ENCODE measurements at places on chromosomes 1 and 21.

DNA sequence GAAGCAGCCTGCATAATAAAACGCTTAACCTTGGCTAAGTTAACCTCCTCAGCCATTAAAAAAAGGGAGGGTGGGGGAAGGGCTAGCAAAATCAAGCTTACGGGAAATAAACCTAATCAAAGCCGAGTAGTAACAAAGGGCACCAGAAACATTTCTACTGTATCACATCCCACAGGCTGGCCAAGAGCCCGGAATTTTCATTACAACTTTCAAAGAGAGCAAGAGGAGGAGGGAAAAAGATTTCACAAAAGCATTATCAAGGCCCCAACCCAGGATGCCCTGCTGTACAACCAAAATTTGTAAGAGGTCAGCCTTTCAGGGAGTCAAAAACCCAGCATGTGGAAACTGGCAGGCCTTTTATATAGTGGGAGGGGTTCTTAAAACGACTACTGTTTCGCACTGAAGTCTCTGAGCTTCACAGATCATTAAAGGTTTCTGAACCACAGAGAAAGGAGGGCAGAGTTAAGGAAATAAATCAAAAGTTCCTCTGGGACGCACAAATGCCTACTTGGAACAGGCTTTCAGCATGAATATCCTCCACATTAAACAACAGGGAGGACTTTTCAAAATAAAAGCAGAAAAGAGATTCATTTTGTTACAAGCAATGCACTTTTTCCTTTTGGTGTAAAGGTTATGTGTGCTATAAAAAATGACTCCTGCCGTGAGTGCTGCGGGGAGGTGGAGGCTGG, 90.4 kb downstream of the SLC45A1 start:
- no peak for DNase-seq

GRCh38 chr1:24640288-24640687, 2.8 kb upstream of the SRRM1 start:
- no peak for DNase-seq

- DNase-seq: peak; percentile 87
Observed at GRCh38 chr21:37365517-37366481, 774 bp upstream of the DYRK1A start.

GRCh38 chr1:101235696-101236515, 913 bp upstream of the S1PR1 start:
- no peak for DNase-seq

- no peak for DNase-seq
Observed at GRCh38 chr21:35652872-35653271, 407.5 kb downstream of the SETD4 start.

- peak; percentile 7 for DNase-seq
Observed at GRCh38 chr21:16608209-16608830, 878.5 kb downstream of the USP25 start.

DNA sequence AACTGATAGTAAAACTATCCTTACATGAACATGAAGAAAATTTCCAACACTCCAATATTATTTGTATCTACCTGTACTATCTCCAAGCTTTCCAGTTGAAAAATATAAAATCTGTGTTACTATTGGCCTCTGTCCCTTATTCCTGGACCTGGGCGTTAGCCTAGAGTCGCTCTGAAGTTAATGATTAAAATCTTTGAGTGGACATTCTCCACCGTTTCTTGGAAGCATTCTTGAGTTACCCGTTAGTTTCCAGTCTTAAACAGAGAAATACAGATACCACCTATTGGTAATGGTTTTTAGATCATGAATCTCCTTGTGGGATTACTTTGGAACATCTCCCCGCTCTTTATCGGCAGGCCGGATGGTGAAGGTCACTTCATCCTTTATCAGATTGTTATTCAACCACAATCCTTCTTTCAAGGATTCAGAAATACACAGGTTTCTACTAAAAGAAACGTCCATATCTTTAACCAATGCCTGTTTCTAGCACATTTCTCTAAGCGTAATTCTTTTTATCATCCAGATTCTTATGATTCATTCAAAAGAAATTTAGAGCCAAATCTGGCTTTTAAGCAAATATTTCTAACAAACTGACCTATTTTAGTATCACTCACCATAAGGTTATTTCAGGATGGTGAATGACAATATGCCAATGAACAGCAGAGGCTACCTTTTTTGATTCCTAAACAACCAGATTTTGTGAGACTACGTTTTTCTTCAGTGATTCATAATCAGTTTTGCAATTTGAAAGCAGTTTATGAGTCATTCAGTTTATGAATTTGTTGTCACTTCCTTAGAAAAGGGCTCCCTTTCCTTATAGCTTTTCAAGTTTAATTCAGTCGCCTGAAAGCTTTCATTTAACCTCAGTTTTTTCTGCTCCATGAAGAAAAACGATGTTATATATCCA, 70.2 kb upstream of the ERRFI1 start:
- DNase-seq: no peak

DNA sequence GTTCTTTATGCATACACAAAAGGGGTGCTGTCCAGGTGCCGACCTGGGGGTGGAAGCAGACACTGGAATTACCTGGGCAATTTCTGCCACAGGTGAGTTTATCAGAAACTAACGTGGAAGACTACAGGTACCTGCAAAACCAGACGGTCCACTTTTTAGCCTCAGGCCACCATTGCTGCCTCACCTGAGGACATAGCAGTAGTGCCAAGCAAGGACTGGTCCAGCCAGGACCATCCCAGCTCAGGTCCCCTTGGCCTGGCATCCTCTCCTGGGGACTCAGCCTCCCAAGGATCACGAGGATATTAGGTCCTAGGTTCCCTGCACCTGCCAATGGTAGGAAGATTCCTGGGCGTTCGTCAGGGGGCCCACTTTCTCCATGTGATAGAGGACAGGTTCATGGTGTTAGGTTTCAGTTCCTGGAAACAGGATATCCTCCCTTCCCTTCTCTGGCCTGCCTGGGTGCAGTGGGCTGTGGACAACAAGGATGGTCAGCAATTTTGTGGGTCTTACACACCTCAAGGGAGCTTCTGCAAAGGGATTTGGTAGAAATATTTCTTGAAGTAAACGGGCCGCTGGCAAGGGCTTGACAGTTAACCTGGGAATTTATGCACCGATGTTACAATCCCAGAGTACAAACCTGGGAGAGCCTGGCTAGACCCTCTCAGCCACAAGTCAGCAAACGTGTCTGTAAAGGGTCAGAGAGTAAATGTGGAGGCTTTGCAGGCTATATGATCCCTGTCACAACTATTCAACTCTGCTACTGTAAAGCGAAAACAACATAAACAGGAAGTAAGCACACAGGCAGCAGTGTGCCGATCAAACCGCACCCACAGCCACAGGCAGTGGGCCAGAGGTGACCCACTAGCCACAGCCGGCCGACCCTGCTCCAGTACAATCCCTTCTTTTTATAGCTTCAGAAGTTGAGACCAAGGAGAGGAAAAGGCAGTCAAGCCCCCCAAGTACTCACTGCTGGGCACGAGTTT, 71.4 kb upstream of the RAB4A start:
- peak; percentile 59 for DNase-seq

- DNase-seq: no peak
Observed at GRCh38 chr21:16169779-16170178, 440.0 kb downstream of the USP25 start.

DNA sequence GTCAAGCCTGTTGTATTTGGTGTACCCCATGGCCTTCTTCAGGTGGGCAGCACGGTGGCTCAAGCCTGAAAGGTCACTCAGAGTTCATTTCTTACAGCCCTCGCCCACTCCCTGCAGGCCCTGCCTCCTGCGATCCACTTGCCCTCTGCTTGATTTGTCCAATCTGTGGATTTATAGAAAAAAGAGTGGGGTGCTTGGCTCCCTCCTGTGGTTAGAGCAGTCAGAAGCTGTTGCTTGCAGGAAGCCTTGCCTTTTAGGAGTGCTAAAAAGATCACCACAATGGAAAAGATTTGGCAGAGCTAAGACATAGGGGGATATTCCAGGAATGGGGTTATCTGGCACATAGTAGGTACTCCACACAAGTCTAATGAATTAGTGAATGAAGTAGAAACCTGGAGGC, 108.0 kb upstream of the TRABD2B start:
- DNase-seq: no peak
